ENCODE measurements at places on chromosomes 7 and 10. TPM values are rescaled to one million over a fixed set of nuclear protein-coding genes. Genes with fewer than 3 reads are reported as not detected.

- DNase-seq: no peak
- H3K4me3 ChIP-seq: no peak overlapping the region
- no peaks in the 10 kb centered on the region for H3K4me1 ChIP-seq
- peaks cover 36% of the 10 kb centered on the region for H3K27me3 ChIP-seq
Measured at GRCh38 chr10:48649349-48649944, 35.2 kb upstream of the WDFY4 start.

DNA sequence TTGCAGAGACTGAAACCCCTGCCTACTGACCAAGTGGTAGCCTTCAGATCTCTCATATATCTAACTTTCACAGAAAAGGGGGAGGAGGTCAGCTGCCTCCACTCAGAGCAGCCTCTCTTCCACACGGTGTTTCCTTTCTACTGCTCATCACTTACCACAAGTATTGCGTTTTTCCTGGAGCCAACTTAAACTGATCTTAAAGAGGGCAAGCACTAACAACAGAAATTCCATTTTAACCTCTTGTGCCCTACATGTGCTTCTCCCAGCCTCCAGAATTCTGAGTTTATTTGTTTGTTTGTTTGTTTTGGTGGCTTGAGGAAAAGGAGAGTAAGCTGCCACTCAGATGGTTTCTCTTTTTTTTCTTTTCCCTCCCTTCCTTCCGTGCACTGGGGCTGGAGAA lies 19.1 kb downstream of the SKIDA1 start:
- H3K27me3 ChIP-seq: peaks cover 64% of the 10 kb centered on the region
- no peaks in the 10 kb centered on the region for H3K4me1 ChIP-seq
- no peak overlapping the region for H3K4me3 ChIP-seq
- H3K27ac ChIP-seq: no peak overlapping the region
- H3K36me3 ChIP-seq: no peaks in the 10 kb centered on the region
- DNase-seq: no peak

PLCE1 gene
- 0.02 TPM for total RNA-seq

ANXA8L1 gene
- 0.15 TPM for total RNA-seq

DNA sequence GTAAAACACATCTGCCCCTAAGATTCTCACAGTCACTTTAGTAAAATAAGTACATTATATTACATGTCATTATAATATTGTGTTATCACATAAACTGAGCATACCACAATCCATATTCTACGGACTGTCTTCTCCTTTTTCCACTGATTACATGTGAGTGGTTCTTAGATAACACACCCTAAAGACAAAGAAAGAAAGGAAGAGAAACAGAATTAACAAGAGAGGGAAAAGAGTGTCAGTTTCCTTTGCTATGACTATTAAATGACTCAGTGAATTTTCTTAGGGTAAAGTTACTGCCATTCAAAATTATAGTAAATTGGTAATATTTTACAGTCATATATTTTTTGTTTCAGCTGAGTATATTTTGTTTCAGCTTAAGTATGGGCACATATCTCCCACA lies 268.3 kb downstream of the TWIST1 start:
- no peak overlapping the region for H3K27ac ChIP-seq
- DNase-seq: no peak
- no peaks in the 10 kb centered on the region for H3K27me3 ChIP-seq
- H3K36me3 ChIP-seq: no peaks in the 10 kb centered on the region
- H3K4me3 ChIP-seq: no peak overlapping the region

DNA sequence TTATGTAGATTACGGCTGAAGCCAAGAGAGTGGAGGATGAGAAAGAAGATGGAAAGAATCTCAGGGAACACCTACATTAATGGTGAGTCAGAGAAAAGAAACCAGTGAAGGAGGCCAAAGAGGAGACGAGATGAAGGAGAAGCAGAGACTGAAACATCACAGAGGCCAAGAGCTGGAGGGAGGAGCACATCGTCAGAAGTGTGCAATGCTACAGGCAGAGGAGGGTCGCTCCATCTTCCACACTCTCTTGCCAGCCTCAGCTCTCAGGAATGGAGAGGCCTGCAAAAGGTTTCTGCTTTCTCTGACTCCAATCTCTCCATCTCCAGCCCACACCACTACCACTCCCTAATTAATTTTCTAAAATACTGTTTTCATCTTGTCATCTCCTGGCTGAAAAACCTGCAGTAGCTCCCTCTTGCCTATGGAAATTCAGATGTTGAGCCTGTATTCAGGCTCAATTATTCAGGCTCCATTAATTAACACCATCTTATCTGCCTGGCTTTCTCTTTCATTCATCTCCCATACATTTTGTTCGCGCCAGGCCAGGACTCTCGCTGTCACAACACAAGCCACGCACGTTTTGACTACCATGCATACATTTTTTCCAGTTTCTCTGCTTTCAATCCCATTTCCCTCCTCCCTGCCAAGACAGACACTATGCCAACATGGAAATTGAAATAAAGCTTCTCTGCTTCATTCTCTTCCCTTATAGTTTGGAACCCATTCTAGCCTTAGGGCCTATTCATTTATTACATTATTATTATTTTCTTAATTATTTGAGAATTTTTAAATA lies 165.8 kb downstream of the INHBA start:
- DNase-seq: no peak
- no peak overlapping the region for H3K27ac ChIP-seq
- H3K4me1 ChIP-seq: no peaks in the 10 kb centered on the region

TMEM196 gene
- not detected for total RNA-seq

GRCh38 chr7:118777308-118777707 lies 552.8 kb downstream of the ANKRD7 start:
- no peaks in the 10 kb centered on the region for H3K4me1 ChIP-seq
- no peak overlapping the region for H3K27ac ChIP-seq
- no peaks in the 10 kb centered on the region for H3K36me3 ChIP-seq
- H3K4me3 ChIP-seq: no peak overlapping the region

GRCh38 chr10:7475939-7476338 lies 65.1 kb upstream of the SFMBT2 start:
- no peak overlapping the region for H3K27ac ChIP-seq
- no peak for DNase-seq
- H3K4me1 ChIP-seq: peaks cover 61% of the 10 kb centered on the region

- H3K27ac ChIP-seq: no peak overlapping the region
- H3K4me1 ChIP-seq: peaks cover 22% of the 10 kb centered on the region
- H3K4me3 ChIP-seq: no peak overlapping the region
Measured at GRCh38 chr7:151491859-151492258, 27.8 kb downstream of the RHEB start.

DNA sequence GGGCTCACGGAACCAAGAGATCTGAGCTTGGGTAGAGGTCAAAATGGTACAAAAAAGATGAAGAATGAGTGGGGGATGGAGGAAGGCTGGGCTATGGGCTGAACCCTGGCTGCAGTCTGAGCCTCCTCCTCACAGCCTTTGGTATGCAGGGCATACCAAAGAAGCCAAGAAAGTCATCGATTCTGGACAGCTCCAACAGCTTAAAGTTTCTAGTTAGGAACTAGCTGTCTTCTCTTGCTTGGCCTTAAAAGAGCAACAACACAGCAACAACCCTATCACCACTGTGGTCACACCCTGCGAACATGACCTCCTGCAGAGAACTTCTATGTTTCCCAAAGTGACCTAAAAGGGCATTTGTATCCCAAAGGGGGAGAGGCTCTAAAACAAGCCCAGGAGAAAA lies 126.1 kb upstream of the EFCAB10 start:
- H3K4me1 ChIP-seq: peaks cover 16% of the 10 kb centered on the region
- H3K4me3 ChIP-seq: no peak overlapping the region
- no peak overlapping the region for H3K27ac ChIP-seq

DNA sequence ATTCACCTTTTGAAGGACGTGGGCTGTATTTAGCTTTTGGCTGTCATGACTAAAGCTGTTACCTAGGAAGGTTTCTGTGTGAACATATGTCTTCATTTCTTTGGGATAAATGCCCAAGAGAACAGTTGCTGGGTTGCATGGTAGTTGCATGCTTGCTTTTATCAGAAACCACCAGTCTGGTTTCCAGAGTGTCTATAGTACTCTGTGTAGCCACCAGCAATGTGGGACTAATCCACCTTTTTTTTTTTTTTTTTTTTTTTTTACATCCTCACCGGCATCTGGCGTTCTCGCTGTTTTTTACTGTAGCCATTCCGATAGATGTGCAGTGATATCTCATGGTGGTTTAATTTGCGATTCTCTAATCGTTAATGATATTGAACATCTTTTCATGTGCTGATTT lies 297.8 kb downstream of the SDK1 start:
- no peak overlapping the region for H3K27ac ChIP-seq
- no peaks in the 10 kb centered on the region for H3K27me3 ChIP-seq
- no peaks in the 10 kb centered on the region for H3K4me1 ChIP-seq
- no peak for DNase-seq
- no peak overlapping the region for H3K4me3 ChIP-seq

SLC29A4 gene
- total RNA-seq: 0.50 TPM

- no peak overlapping the region for H3K27ac ChIP-seq
- H3K4me1 ChIP-seq: peaks cover 87% of the 10 kb centered on the region
- no peak overlapping the region for H3K4me3 ChIP-seq
- H3K36me3 ChIP-seq: peaks cover 22% of the 10 kb centered on the region
Measured at GRCh38 chr10:30495687-30496086, 61.7 kb downstream of the MAP3K8 start.

DNA sequence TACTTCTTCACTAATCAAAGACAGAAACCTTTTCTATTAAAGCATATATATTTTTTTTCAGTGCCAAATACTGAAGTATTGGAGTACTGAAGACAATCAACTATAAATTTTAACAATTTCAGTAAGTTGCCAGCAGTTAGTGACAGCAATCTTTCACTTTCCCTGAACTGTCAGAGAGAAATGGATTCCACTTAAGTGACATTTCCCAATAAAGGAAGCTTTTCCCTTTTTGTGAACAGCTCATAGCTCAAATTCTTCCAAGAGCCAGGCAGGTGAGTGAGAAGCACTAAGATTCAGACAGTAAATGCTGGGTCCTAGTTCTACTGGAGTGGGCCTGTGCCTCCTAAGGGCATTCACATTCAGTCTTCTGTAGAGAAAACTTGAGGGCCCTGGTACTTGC lies 142.0 kb downstream of the SRPK2 start:
- H3K27ac ChIP-seq: no peak overlapping the region
- H3K4me1 ChIP-seq: no peaks in the 10 kb centered on the region
- H3K4me3 ChIP-seq: no peak overlapping the region
- peaks cover 2% of the 10 kb centered on the region for H3K36me3 ChIP-seq

ADAM22 gene
- total RNA-seq: 1.1 TPM

DNA sequence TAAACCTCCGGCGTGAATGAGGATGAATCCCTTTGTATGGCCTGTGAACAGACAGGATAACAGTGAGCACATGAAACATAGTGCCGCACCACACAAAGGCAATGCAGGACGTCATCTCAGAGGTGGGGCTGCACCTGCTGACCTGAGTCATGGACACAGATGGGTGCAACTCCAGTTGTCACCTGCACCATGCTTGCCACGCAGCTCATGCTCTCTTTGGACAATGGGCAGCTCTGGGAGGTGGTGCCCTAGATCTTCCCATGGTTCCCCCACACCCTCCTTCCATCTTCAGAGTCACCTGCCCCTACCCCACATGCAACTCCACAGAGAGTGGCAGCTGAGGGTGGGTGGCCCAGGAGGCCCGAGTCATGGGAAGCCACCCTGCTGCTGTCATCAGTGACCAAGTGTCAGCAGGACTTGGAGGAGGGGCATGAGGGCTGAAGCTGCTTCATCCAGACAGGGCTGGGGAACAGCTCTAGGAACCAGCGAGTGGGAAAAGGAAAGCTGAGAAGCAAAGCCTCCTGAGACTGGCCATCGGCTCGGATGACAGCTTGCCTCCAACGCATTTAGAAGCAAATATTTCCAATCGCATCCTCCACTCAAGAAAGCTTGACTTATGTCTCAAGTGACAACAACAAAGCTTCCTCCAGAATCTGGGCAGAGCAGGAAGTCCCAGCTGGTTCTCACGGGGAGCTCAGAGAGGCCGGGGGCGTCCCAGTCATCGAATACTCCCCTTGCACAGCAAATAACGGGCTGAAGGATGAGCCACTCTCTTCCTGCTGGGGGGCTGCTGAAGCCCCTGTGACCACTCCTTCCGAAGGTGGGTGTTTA lies 27.1 kb downstream of the VIPR2 start:
- no peak overlapping the region for H3K27ac ChIP-seq
- no peak overlapping the region for H3K4me3 ChIP-seq
- no peaks in the 10 kb centered on the region for H3K4me1 ChIP-seq

PALD1 gene
- total RNA-seq: 1.2 TPM

DNA sequence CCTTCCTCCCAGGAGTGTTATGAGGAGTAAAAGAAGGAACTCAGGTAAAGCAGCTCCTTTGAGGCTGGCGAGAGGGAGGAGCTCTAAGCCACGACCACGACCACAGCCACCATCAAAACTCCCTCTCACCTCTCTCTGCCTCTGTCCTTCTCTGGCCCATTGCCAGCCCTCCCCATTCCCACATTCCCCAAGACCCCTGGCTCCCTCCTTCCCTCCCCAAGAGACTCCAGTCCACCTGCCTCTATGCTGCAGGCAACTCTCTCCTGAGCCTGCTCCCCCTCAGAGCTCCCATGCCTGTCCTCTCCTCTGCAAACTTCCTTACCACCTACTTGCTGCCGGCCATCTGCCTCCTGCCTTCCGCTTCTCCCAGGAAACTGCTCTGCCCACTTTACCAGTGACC lies 9.5 kb downstream of the SLIT1 start:
- no peaks in the 10 kb centered on the region for H3K4me1 ChIP-seq
- DNase-seq: no peak
- H3K4me3 ChIP-seq: no peak overlapping the region
- H3K27ac ChIP-seq: no peak overlapping the region

- no peaks in the 10 kb centered on the region for H3K36me3 ChIP-seq
- no peaks in the 10 kb centered on the region for H3K4me1 ChIP-seq
- H3K27ac ChIP-seq: no peak overlapping the region
- H3K4me3 ChIP-seq: no peak overlapping the region
- no peak for DNase-seq
Measured at GRCh38 chr7:147047696-147048095, 931.1 kb downstream of the CNTNAP2 start.

- no peak for DNase-seq
- H3K36me3 ChIP-seq: no peaks in the 10 kb centered on the region
- H3K4me3 ChIP-seq: no peak overlapping the region
- no peak overlapping the region for H3K27ac ChIP-seq
Measured at GRCh38 chr7:77757589-77757988, 40.6 kb downstream of the TMEM60 start.

DNA sequence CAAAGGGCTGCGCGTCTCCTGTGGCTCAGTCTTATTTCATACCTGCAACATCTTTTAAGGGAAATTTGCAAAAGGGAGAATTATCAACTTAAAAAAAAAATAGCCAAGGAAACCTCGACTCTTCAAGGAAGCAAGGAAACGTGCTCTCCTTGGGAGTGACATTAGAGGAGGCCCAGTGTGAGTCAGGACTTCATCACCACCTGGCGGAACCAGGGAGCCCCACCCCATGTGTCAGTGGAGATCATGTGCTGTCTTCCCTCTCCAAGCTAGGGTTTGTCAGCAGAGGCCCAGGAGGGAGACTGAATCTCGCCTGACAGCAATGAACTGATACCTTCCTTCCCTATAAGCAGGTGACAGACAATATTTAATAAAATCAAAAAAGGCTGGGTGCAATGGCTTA lies 28.9 kb downstream of the POR start:
- no peak overlapping the region for H3K4me3 ChIP-seq
- no peaks in the 10 kb centered on the region for H3K27me3 ChIP-seq
- no peak for DNase-seq
- peaks cover 3% of the 10 kb centered on the region for H3K4me1 ChIP-seq
- no peaks in the 10 kb centered on the region for H3K36me3 ChIP-seq

GCK gene
- total RNA-seq: not detected

EPHA1 gene
- total RNA-seq: 10.0 TPM

GRCh38 chr7:130912082-130912861 lies 178.3 kb upstream of the KLF14 start:
- H3K27me3 ChIP-seq: no peaks in the 10 kb centered on the region
- H3K36me3 ChIP-seq: peaks cover 59% of the 10 kb centered on the region
- H3K4me1 ChIP-seq: peaks cover 82% of the 10 kb centered on the region
- peak overlapping the region; percentile 82 for H3K4me3 ChIP-seq

All from activated CD4-positive, alpha-beta T cell treated with anti-CD3 and anti-CD28 coated beads, Interleukin-2, amount 10 ng/mL, durations not matched to agents 7 days and 5 days (primary cell).